IMR-90 (cell line): ENCODE measurements at places on chromosomes 7 and 10.
A peak's percentile ranks its signal among the peaks of the same experiment; 100 is the strongest.

GRCh38 chr7:10889266-10889898 lies 84.3 kb upstream of the PHF14 start:
- H3K27ac ChIP-seq = no peak overlapping the region
- no peaks in the 10 kb centered on the region for H3K27me3 ChIP-seq
- H3K4me3 ChIP-seq = no peak overlapping the region
- H3K36me3 ChIP-seq = no peaks in the 10 kb centered on the region
- H3K4me1 ChIP-seq = no peaks in the 10 kb centered on the region

GRCh38 chr7:88985295-88985694 lies 189.8 kb upstream of the TEX47 start:
- no peaks in the 10 kb centered on the region for H3K4me1 ChIP-seq
- no peaks in the 10 kb centered on the region for H3K27me3 ChIP-seq
- no peak overlapping the region for H3K4me3 ChIP-seq
- no peak for DNase-seq

- H3K4me3 ChIP-seq = no peak overlapping the region
- H3K27ac ChIP-seq = no peak overlapping the region
- H3K36me3 ChIP-seq = no peaks in the 10 kb centered on the region
- DNase-seq = no peak
Observed at GRCh38 chr7:29146888-29147609, 712 bp upstream of the CPVL start.

DNA sequence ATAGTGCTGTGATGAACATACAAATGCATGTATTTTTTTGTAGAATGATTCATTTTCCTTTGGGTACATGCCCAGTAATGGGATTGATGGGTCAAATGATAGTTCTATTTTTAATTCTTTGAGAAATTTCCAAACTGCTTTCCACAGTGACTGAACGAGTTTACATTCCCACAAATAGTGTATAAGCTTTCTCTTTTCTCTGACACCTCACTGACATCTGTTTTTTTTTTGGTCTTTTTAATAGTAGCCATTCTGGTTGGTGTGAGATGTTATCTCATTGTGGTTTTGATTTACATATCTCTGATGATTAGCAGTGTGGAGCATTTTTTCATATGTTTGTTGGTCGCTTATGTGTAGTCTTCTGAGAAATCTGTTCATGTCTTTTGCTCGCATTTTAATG lies 195.0 kb upstream of the AGK start:
- no peak overlapping the region for H3K27ac ChIP-seq
- H3K27me3 ChIP-seq = no peaks in the 10 kb centered on the region
- no peak for DNase-seq

GRCh38 chr10:72542396-72542815 lies 83.5 kb downstream of the MICU1 start:
- H3K27ac ChIP-seq = no peak overlapping the region
- H3K27me3 ChIP-seq = no peaks in the 10 kb centered on the region
- H3K4me1 ChIP-seq = peaks cover 3% of the 10 kb centered on the region; the same call in 1 of the 2 replicates
- H3K4me3 ChIP-seq = no peak overlapping the region

DNA sequence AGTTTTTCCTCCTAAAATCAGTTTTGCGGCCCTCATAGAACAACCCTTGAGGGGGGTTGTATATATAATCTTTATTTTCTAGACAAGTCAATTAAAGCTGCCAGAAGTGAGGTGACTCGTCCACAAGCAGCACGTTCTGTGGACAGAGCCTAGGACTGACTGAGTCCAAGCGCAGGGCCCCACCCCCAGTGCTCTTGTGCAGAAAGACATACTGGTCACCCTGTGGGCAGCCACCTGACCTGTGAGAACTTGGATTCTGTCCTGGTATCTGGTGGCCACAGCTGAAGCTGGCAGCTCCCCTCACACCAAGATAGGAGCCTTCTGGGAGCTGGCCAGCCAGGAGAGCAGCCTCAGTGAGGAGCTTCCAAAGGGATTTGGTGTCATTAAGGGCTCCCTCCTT lies 89.3 kb downstream of the GRK5 start:
- no peaks in the 10 kb centered on the region for H3K27me3 ChIP-seq
- peaks cover 7% of the 10 kb centered on the region; the same call in 1 of the 2 replicates for H3K4me1 ChIP-seq
- no peak overlapping the region for H3K4me3 ChIP-seq
- peaks cover 30% of the 10 kb centered on the region for H3K36me3 ChIP-seq
- DNase-seq = peak; percentile 54

- DNase-seq = no peak
- no peak overlapping the region for H3K27ac ChIP-seq
- no peaks in the 10 kb centered on the region for H3K36me3 ChIP-seq
- no peak overlapping the region for H3K4me3 ChIP-seq
- H3K4me1 ChIP-seq = no peaks in the 10 kb centered on the region
Observed at GRCh38 chr10:1551636-1552338, 185.5 kb downstream of the ADARB2 start.

- no peak for DNase-seq
- H3K27ac ChIP-seq = no peak overlapping the region
- no peak overlapping the region for H3K4me3 ChIP-seq
- H3K27me3 ChIP-seq = no peaks in the 10 kb centered on the region
- no peaks in the 10 kb centered on the region for H3K36me3 ChIP-seq
Observed at GRCh38 chr7:96718107-96719003, 8.7 kb upstream of the SEM1 start.

DNA sequence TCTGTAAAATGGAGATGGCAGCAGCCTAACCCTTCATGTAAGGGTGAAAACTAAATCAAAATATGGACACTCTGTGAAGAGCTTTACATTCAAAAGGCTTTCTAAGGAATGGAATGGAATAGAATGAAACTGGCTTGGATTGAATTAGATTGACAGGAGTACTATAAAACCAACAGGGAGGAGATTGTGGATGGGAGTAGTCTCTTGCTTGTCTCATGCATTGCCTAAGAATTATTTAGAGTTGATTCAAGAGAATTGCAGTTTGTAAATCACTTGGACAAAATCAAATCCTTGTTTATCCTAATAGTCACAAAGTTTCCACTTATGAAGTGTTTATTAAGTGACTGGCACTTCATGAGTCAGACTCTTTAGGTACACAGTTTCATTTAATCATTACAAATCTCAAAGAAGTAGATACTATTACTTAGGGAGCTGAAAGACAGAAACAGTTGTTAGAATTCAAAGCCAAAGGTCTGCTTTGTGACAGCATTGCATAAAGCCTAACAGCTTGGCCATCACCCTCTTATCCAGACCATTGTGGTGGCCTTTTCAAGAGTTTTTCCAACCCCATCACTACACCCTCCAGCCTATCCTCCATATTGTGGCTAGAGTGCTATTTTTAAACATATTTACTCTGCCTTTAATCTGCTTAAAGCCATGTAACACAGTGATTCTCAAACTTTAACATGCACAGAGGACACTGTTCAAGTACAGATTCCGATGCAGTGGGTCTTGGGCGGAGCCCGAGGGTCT lies 91.9 kb upstream of the GHITM start:
- H3K4me1 ChIP-seq = no peaks in the 10 kb centered on the region
- H3K36me3 ChIP-seq = no peaks in the 10 kb centered on the region
- H3K4me3 ChIP-seq = no peak overlapping the region
- H3K27ac ChIP-seq = no peak overlapping the region

DNA sequence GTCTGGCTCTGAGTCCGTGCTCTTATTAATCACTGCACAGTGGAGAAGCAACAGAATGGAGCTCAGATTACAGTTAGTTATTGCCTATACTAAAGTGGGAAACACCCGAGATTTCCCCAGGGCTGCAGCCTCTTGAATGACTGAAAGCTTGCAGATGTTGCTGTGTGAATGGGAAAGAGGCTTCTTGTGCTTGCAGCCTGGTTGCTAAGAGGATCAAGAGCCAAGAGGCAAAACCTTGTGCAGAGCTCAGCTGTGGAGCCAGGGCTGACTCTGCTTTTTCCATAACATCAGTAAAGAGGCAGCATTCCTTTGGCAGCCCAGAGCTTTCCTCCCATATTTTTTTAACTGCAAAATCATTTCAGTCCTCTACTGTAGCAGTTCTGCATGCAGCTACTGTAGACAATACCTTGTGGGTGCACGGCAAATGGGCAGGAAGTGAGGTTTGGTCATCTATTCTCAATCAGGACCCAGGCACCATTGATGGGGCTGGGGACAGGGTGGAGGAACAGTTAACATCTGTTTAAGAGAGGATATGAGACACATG lies 86.5 kb downstream of the RALA start:
- no peak overlapping the region for H3K27ac ChIP-seq
- peaks cover 4% of the 10 kb centered on the region; the same call in 1 of the 2 replicates for H3K36me3 ChIP-seq
- peaks cover 4% of the 10 kb centered on the region; the same call in 1 of the 2 replicates for H3K4me1 ChIP-seq
- H3K27me3 ChIP-seq = no peaks in the 10 kb centered on the region
- peak; percentile 91 for DNase-seq

DNA sequence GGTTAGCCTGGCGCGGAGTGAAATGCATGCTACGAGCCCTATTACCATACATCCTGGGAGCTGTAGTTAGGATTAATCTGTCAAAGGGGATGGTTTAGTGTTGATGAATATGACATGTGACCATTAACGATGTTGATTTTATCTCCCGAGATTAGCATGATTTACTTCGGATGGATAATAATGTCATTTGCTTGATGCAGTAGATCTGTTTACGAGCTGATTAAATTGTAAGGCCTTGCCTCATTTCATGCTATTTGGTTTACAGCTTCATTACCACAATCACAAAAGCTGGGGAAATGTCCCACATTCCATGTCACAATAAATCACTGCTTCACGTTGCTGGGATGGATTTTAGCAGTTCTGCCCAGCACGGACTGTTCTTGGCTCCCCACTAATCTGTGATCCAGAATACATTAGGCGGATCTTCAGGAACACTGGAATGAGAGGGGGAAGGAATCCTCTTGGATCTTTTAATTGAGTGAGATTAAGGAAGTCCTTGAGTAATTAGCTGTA lies 22.3 kb downstream of the ZNF503 start:
- H3K4me3 ChIP-seq = no peak overlapping the region
- no peaks in the 10 kb centered on the region for H3K36me3 ChIP-seq
- no peak overlapping the region for H3K27ac ChIP-seq
- peaks cover 2% of the 10 kb centered on the region for H3K27me3 ChIP-seq
- no peak for DNase-seq

DNA sequence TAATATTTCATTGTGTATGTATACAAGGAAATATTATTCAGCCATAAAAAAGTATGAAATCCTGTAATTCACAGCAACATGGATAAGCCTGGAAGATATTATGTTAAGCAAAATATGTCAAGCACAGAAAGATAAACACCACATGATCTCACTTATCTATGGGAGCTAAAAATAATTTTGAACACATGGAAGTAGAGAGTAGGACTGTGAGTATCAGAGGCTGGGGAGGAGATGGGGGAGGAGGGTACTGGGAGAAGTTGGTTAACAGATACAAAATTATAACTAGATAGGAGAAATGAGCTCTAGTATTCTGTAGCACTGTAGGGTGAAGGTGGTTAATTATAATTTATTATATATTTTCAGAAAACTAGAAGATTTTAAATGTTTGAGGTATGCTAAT lies 132.7 kb downstream of the DOCK4 start:
- DNase-seq = no peak
- H3K27me3 ChIP-seq = no peaks in the 10 kb centered on the region
- no peak overlapping the region for H3K4me3 ChIP-seq
- H3K36me3 ChIP-seq = no peaks in the 10 kb centered on the region
- no peak overlapping the region for H3K27ac ChIP-seq
- peaks cover 4% of the 10 kb centered on the region; the same call in 1 of the 2 replicates for H3K4me1 ChIP-seq

GRCh38 chr7:112937651-112938415 lies 147.6 kb upstream of the TMEM168 start:
- H3K27ac ChIP-seq = no peak overlapping the region
- peak; percentile 45 for DNase-seq
- H3K27me3 ChIP-seq = no peaks in the 10 kb centered on the region
- peaks cover 3% of the 10 kb centered on the region; the same call in 1 of the 2 replicates for H3K4me1 ChIP-seq
- H3K36me3 ChIP-seq = no peaks in the 10 kb centered on the region
- H3K4me3 ChIP-seq = no peak overlapping the region; the same call in 1 of the 2 replicates
